Bronchial epithelial cell (primary cell): ENCODE measurements at places on chromosomes 13 and 19. TPM values are rescaled to one million over a fixed set of nuclear protein-coding genes. Genes with fewer than 3 reads are reported as not detected.

- DNase-seq: no peak
These were observed 120.4 kb upstream of the FREM2 start for GRCh38 chr13:38566519-38566918.

GRCh38 chr19:9308091-9308770 is 1.4 kb downstream of the ZNF699 start:
- DNase-seq: no peak

DNA sequence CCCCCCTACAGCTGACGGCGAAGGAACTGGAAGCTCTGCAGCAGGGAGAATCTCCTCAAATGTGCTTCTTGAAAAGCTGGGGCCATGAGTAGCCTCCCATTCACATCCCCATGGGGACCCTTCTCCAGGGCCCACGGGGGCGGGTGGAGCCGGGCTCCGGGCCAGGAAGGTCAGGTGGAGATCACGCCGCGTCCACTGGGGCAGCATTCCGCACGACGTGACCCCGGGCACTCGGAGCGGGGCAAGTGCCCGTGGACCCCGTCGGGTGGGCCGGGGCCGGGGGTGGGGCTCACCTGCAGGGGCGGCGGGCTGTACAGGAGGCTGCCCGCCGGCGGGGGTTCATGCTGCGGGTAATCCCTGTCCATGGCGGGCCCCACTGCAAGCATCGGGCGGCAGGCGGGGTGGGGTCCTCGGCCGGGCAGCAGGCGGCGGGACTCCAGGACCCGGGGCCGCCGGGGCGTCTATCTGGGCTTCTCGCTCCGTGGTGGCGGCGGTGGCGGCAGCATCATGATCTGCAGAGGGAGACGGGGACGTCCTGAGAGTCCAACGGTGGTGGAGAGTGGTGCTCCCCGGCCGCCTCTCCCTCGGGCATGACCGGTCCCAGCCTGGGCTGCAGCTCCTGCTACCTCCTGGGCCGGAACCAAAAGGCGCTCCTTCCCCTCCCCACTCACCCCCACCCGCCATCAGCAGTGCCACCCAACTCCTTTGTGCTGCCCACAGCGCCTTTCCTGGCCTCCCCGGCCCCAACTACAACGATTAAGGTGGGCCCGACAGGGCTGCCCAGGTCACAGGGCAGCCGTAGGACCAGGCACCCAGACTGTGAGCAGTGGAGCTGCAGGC is 20.0 kb downstream of the SBNO2 start:
- no peak for DNase-seq

GRCh38 chr13:71759651-71760511 is 107.1 kb downstream of the DACH1 start:
- DNase-seq: no peak

- DNase-seq: peak; percentile 42
These were observed 97.2 kb upstream of the EDNRB start for GRCh38 chr13:78015782-78016181.

- DNase-seq: no peak
These were observed at the start of gene HIF3A for GRCh38 chr19:46296722-46297461. TSS of gene HIF3A (plus strand) at chr19:46297042. CDS start at chr19:46297077, 35 bp downstream.

Gene CEACAM4
- total RNA-seq: not detected in 2 replicates

DNA sequence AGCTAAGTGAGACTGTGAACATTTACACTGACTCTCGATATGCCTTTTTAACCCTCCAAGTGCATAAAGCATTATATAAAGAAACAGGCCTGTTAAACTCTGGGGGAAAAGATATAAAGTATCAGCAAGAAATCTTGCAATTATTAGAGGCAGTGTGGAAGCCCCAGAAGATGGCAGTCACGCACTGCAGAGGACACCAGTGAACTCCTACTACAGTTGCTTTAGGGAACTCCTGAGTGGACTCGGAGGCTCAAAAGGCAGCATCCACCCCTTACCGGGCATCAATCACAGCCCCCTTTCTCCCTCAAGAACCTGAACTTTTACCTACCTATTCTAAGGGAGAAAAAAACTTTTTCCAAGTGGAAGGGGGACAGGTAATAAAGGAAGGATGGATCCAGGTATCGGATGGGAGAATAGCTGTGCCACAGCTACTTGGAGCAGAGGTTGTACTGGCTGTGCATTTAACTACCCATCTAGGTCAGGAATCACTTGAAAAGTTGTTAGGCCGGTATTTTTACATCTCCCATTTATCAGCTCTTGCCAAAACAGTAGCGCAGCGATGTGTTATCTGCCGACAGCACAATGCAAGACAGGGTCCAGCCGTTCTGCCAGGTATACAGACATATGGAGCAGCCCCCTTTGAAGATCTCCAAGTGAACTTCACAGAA is 80.1 kb downstream of the ZNF486 start:
- DNase-seq: peak; percentile 8
